Motor neuron (in vitro differentiated cells): ENCODE measurements at places on chromosomes 12 and 14.

GRCh38 chr12:122793685-122794106 lies 19.3 kb downstream of the CCDC62 start:
- ATAC-seq = peak; percentile 51

DNA sequence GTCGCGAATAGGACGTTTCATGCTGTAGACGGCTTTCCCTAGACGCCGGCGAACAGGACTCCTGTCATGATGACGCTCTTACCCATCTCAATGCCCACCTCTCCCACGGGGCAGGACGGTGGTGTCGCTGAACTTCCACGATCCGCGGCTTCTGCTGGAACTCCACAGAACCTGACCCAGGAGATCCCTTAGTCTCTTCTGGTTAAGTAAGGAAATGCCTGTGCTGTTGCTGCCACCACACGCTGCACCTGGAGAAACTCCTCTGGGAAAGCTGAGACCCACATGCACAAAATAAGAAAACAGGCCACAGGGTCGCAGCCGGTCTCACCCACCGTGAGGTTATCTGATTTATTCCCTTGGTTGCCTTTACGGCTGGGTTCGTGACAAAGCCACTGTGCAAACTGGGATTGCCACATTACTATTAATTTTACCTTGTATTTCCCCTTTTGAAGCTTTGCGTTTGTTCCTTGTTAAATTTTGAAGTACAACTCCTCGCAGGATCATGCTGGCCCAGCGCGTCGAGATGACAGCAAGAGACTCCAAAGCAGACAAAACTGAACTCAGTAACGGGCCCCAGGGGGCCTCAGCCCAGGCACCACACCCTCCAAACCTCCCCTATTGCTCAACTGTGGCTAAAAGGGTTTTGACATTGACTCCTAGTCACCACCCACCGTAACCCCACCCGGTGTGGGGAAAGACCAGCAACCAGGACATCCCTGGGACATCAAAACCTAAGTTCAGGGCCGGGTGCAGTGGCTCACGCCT lies 9.2 kb upstream of the MMP17 start:
- ATAC-seq = no peak

DNA sequence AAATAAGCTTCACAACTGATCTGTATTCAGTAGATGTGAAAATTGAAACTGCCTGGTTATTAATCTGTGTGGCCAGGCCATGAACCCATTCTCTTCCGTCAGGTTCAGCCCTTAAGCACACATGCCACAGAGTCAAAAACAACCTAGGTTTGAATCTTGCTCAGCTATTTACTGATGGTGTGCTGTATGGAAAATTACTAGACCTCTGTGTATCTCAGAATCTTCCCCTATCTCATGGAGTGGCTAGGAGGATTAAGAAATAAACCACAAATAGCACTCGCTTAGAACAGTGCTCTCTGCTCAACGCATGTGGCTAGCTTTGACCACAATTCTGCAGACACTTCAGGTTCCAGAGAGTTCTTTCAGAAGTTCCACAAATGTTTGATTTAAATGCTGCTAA lies 240.7 kb upstream of the PLEKHG7 start:
- no peak for ATAC-seq

DNA sequence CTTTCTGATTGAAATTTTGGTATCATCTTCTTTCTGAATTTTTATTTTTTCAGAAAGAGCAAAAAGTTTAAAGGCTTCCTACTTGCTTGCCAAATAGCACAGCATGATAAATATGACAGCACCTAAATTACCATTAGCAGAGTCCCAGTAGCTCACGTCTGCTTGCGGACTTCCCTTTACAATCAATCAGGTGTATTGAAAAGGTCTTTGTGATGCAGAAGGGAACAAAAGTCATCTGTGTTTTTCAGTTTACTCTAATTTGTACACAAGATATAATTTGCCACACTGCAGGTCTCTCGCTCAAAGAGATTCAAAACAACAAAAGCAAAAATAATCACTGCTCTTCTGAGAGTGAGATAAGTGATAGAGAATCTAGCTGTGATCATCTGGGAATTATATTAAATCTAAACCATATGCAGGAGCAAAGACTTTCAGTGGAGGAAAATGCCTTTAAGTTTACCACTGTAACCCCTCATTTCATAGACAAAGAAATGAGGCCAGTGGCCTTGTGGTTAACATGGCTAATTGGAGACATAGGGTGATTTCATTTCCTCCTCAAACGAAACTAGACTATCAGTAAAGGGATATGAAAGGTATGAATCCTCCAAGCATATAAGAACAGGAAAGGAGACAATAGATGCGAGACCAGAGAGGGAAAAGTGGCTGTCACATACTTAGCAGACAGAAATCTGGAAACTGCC lies 240.8 kb upstream of the TMPO start:
- ATAC-seq = no peak

DNA sequence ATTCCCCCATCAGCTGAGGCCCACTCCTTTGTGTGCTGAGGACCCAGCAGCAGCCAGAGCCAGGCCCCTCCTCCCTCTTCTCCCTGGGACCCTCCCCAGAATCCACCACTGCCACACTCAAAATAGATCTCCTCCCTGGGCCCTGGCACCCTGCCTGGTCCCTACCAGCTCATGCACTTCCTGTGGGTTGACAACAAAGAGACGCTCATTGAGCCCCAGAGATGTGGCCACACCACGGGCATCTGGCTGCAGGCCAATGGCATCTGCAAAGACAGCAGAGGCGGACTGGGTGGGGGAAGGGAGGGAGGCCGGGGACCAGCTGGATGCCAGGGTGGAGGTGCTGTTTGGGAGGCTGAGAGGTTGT lies 16.0 kb upstream of the ENDOU start:
- peak; percentile 31 for ATAC-seq

- no peak for ATAC-seq
Observed at GRCh38 chr14:42513837-42514236, 907.2 kb downstream of the LRFN5 start.

DNA sequence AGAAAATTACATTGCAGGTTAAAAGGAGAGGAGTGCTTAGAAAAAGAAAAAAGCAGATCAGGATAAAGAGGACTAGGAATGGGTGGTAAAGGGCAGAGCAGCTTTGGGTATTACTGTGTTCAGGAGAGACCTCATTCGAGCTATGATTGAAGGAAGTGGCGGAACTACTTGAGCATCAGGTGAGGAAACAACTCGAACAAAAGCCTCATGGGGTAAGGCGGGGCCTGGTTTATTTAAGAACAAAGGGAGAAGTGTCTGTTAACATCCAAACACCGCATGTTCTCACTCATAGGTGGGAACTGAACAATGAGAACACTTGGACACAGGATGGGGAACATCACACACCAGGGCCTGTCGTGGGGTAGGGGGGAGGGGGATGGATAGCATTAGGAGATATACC lies 444.6 kb upstream of the CCDC196 start:
- no peak for ATAC-seq

DNA sequence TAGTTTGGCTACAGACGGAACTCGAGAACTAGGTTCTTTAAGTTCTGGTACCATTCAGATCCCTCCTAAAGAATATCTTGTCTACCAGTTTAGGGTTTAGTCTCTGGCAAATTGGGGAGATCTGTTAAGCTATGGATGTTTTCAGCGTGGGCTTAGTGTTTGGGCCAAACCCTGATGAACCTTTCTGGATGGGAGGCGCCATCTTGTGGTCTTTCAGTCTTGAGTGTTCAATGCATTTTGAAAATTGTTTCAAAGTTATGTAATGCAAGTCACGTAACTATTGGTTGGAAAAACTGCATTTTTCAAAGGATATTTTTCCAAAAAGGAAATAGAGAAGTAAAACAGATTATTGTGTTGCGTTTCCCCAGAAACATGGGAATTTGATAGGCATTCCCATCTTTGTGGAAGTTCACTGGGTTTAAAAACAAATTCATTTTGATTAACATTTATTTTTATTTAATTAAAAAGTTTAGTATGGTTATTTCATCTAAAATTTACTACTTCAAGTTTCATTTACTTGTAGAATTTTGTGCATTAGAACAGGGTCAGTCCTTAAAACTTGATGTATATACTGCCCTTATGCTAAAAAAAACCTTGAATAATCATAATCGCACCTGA lies 169.0 kb downstream of the PRIMA1 start:
- ATAC-seq = peak; percentile 54

GRCh38 chr14:81385419-81385818 lies 14.7 kb downstream of the STON2 start:
- ATAC-seq = no peak

DNA sequence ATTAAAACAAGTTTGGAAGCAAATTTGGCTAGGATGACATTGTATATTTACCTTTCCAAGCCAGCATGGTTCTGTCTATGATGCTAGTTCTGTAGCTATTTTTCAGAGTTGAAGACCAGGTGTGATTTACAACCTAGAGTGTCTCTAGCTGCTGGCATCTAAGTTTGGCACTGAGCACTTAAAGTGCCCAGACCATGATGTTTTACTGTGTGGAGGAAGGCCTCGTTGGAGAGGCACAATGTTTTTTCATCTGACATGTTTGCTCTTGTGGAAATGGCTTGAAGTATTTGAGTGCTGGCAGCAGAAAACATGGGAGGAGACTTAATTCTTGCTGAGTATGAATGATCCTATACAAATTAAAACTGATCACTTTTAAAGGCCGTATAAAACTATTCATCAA lies 13.0 kb upstream of the C12orf71 start:
- ATAC-seq = no peak

DNA sequence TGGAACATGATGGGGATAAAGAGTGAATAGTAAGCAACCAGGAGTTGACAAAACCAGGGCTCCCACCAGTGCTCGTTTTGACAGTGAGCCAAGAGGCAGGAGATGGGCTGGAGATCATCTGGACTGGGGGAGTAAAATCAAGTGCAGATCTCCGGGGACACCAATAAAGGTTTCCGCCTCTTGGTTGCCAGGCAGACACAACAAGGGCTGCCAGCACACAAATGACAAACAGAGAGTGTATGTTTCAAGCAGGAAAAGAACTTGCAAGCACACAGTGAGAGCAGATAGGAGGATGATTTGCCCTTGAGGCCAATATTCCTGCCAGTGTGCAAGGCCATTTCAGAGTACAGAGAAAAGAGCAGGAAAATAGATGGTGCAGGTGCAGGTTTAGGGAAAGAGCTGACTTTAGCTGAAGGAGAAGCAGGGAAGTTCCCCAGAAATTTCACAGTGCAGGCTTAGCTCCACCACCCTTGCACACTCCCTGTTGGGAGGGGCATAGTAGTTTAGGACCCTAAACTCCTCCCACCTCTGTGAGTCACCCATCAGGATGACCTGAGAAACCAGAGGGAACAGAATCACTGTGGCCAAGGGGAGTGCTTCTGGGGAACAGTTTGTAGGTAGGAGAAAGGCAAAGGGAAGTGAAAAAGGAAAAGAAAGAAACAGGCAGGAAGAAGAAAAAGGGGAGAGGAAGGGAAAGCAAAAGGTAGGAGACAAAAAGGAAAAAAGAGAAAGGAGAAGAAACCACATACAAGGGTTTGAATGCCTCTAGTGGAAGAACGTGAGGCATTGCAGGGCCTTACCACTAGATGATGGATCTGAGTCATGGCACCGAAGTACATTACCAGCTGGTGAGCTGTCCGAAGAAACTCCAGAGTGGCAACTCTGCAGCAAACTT lies 404.4 kb downstream of the SLC6A15 start:
- peak; percentile 80 for ATAC-seq

GRCh38 chr14:38004610-38004879 lies 203.2 kb upstream of the SSTR1 start:
- no peak for ATAC-seq

DNA sequence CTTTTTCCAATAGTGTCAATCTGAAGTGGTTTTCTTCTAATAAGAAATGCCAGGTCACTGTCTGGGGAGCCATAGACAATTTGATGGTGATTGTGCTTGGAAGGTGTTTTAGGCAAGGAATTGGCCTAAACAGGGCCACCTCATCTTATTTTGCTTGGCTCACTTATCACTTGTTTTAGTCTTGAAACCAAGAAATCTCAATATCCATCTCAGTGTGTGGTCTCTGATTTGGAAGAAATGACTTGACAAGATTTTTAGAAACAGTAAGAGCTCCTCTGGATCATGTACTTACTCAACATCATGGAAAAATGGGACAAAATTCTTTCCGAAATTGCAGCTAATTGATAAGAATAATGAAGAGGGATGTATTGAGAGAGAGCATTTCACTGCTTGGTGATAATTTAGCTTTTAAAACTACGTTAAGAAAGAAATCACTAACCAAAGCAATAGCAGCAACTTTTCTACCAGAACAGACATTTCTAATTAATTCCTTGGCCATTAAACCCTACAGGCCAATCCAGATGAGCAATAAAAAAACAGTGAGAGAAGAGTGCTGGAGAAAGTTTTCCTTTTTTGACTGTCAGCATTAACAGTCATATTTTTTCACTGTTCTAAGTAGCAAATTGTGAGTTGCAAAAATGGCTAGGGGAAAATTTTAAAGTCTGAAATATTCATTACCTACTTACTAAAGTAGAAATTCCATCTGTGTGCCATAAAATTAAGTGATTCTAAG lies 157.3 kb downstream of the AEBP2 start:
- ATAC-seq = no peak

- ATAC-seq = no peak
Observed at GRCh38 chr12:32211900-32212156, 105.2 kb downstream of the BICD1 start.

GRCh38 chr12:107541001-107541705 lies 144.4 kb upstream of the PWP1 start:
- no peak for ATAC-seq

DNA sequence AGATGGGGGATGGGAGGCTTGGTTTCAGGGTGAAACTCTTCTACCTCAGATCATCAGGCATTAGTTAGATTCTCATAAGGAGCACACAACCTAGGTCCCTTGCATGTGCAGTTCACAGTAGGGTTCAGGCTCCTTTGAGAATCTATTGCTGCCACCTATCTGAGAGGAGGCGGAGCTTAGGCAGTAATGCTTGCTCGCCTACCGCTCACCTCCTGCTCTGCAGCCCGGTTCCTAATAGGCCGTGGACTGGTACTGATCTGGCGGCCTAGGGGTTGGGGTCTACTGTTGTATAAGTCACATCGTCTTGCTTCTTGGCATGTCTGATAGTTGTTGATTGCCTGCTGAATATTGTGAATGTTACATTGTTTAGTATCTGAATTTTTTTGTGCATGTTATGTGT lies 12.2 kb downstream of the SCYL2 start:
- ATAC-seq = no peak

DNA sequence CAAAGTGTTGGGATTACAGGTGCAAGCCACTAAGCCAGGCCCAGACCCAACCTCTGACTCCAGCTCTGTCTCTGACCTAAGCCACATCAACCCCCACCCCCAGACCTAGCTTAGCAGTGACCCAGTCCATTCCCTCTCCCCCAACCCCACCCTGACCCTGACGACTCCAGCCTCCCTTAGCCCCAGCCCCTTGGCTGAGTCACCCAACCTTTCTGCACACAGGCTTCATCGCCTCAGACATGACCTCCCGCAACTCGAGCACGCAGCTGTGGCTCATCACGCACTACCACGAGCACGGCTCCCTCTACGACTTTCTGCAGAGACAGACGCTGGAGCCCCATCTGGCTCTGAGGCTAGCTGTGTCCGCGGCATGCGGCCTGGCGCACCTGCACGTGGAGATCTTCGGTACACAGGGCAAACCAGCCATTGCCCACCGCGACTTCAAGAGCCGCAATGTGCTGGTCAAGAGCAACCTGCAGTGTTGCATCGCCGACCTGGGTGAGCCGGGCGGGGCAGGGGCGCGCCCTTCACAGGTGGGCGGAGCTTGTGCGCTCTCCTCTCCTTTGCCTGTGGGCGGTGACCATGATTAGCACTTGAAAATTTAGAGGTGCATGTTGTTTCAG lies 7.8 kb downstream of the ACVRL1 start:
- ATAC-seq = no peak

GRCh38 chr12:29695800-29696199 lies 87.9 kb downstream of the TMTC1 start:
- no peak for ATAC-seq

- ATAC-seq = no peak
Observed at GRCh38 chr12:52826611-52827498, 7.3 kb downstream of the KRT79 start.
